Activated naive CD4-positive, alpha-beta T cell treated with anti-CD3 and anti-CD28 coated beads, Interleukin-2, amount 50 U/mL, for 16 hours (primary cell): ENCODE measurements at places on chromosomes 4 and X.

- DNase-seq = no peak
Measured at GRCh38 chr4:10302096-10302495, 155.1 kb downstream of the ZNF518B start.

GRCh38 chr4:3174371-3175338 is 74.3 kb upstream of the MSANTD1 start:
- no peak for DNase-seq

DNA sequence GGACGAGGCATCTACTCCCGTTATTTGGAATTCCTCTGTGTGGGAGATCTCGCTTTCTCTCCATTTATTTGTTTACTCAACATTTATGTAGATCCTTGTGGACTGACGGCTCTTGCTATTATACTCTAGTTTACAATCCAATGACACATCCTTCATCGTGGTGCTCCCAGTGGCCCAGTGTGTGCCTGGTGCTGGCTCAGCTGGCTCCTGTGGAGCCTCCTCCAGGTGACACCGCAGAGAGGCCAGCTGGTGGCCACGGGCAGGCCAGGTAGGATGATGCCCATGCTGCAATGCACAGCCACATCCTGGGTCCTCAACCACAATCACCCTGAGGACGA is 84.0 kb upstream of the AFAP1 start:
- no peak for DNase-seq

DNA sequence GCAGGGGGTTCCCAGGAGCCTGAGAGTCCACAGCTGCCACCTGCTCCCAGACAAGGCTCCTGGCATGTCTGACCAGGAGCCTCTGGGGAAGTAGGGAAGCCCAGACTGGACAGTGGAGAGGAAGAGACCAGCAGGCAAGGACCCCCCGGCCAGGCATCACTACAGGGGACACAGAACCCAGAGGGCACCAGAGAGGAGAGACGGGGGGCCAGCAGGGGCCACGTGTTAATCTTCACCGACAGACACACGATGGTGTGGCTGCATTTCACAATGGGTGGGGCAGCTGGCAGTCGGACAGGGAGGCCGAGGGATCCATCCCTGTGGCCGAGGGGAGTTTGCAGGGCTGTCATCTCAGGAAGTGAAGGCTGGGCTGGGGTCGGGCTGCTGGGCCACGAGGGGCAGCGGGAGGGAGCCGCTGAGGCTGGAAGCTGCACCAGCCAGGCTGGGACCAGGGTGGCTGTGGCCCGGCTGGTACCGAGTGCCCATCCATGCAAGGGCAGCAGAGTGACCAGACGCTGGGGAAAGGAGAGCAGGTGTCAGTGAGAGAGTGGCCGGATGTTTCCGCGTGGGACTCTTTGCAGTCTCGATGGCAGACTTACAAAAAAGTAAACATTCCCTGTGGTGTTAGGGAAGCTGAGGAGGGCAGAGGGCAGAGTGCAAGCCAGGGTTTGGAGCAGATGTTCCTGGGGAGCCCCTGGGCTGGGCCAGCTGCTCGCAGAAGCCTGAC is 4.7 kb downstream of the PDE6B start:
- no peak for DNase-seq

DNA sequence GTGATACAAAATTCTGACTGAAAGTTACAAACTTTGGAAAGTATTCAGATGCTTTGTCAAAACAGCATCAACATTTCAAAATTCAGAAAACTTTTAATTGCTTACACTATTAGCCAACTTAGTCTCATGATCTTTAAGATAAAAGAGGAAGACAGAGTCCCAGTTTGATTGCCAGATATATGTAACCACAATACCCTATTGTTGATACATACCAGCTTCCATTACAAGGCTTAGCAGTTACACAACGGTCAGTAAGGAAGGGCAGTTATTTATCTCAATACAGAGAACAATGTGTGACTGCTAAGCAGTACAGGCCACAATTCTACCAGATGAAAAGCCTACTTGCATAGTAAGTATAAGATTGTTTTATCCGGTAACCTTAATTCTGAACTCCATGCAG is 138.4 kb downstream of the SPANXN3 start:
- DNase-seq = no peak

- no peak for DNase-seq
Measured at GRCh38 chr4:61379406-61379805, 179.3 kb downstream of the ADGRL3 start.

GRCh38 chrX:9935436-9935835 is 31.7 kb upstream of the CLDN34 start:
- no peak for DNase-seq

DNA sequence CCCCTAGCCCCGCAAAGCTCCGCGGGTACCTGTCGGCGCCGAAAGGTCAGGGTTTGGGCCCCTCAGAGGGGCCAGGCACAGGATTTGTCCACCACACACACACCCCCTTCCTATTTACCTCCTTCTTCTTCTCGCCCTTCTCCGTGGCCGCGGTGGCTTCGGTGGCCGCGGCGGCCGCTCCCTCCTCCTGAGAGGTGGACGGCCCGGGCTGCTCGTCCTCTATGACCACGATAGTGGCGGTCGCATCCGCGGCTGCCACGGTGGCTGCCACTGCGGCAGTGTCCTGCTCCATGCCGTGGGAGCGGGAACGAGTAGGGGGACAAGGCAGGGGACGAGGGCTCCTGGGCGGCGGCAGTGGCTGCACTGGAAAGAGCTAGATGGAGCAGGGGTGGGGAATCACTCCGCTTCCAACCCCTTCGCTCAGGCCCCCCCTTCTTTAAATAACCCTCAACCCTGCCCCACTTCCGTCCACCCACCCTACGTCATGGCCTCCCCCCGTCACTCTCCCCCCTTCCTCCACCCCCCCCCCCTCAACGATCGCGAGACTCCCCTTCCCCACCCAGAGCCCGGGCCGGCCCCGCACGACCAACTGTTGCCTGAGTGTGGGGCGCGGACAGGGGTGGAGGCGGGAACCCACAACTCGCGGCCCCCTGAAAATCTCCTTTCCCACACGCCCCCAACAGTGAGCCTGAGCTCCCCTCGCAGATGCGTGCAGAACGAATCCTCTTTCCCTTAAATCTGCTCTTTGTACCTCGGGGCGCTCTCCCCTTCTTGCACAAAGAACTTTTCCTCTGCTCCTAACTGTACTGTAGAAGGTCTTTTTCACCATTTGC is at the start of gene SMARCA1:
Gene SMARCA1, minus strand, starts transcription at position 412 of the 833 bp plus-strand sequence. Its CDS starts 120 bp downstream, at position 292.
- no peak for DNase-seq
